ENCODE measurements at places on chromosomes 4 and X.

GRCh38 chrX:138946926-138947325, 235.4 kb upstream of the FGF13 start:
- no peak for DNase-seq

DNA sequence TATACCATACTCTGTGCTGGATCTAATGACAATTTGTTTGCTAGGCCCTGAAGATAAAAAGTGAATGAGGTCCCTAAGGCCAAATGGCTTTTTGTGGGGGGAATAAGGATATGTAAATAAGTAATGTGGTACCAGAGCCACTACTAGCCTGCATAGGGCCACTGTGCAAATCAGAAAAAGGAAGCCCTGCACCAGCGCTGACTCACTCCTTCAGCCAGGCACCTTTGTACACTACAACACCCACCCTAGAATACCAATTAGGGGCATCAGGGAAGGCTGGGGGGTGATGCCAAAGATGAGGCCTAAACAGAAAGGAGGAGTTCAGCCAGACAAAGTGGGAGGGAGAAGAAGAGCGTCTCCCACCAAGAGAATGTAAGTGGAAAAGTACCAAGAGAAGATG, 122.2 kb downstream of the CAMK2D start:
- no peak for DNase-seq

DNA sequence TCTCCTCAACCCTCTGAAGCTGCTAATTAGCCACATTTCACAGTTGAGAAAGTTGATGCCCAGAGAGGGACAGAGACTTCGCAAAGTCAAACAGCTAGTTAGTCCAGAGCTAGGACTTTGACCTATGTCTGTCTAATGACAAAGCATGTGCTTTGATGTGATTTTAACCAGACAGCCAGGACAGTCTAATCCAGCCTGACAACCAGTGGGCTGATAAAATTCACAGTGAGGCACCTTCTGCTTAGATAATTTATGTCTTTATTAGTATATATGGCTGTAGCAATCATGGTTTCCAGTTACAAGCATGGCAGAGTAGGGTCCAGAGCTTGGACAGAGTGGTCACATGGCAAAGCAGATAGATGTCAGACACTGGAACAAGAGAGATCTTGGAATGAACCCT, 133.6 kb upstream of the C1QTNF7 start:
- no peak for DNase-seq

- no peak for DNase-seq
Observed at GRCh38 chrX:75278991-75279390, 5.1 kb downstream of the UPRT start.

DNA sequence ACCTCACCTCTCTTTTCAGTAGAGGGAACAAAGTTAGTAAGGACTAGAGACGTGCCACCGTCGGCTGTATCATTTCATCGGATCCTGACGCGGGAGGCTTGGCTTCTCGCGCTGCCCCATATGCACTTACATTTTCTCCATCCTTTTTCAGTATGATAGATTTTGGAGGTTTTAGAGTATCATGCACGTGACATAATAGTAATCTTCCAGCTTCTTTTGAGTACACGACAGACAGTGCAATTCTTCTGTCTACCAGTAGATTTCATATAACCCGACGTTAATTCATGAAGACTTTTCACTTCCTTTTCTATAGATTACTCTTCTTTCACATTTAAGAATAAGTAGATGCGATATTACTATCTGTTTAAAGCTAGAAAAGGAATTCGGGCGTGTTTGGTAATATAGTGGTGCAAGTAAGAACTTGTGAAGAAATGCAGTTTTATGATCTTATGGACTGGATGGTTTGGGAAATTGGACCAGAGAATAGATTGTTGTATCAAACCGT, 1.0 kb downstream of the CDS1 start:
- no peak for DNase-seq

GRCh38 chrX:10800796-10801195, 180.4 kb upstream of the MID1 start:
- no peak for DNase-seq

- no peak for DNase-seq
Observed at GRCh38 chrX:72083291-72083690, 48.4 kb downstream of the RTL5 start.

DNA sequence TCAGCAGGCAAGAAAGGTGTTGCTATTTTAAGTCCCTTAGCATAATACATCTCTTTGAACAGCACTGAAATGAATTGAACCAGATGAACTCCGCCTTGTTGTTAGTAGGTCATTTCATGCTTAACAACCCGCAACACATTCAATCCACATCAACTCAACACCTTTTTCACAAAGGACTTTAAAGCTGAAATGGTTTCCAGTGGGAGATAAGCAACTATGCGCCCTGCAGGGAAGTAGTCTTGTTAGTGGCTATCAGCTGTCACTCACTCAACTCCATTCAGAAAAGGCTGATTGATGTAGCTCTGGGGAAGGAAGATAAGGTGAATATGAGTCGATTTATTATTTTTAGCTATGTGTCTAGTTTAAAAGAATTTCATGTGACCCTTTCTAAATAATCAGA, 46.0 kb downstream of the ATP8A1 start:
- no peak for DNase-seq

DNA sequence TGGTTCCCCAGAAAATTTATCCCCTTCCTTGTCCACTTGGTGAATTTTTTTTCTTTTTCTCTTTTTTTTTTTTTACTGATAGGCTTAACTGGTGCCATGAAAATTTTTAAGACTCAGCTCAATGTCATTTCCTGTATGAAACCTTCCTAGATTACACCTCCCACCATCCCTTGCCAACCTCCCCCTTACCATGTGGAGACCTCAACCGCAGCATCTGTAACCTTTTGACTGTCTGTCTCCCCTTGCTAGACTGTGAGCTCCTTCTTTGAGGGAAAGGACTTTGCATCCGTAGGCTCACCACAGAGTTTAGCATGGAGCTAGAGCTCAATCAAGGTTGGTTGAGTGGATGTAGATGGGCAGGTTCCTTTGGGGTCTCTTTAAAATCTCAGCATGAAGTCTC, 5.2 kb upstream of the PGRMC1 start:
- no peak for DNase-seq

Measured in stimulated activated CD8-positive, alpha-beta memory T cell treated with anti-CD3 and anti-CD28 coated beads, Interleukin-15, amount 100 ng/mL, for 24 hours (primary cell).